ENCODE measurements at places on chromosomes 12 and 14.

DNA sequence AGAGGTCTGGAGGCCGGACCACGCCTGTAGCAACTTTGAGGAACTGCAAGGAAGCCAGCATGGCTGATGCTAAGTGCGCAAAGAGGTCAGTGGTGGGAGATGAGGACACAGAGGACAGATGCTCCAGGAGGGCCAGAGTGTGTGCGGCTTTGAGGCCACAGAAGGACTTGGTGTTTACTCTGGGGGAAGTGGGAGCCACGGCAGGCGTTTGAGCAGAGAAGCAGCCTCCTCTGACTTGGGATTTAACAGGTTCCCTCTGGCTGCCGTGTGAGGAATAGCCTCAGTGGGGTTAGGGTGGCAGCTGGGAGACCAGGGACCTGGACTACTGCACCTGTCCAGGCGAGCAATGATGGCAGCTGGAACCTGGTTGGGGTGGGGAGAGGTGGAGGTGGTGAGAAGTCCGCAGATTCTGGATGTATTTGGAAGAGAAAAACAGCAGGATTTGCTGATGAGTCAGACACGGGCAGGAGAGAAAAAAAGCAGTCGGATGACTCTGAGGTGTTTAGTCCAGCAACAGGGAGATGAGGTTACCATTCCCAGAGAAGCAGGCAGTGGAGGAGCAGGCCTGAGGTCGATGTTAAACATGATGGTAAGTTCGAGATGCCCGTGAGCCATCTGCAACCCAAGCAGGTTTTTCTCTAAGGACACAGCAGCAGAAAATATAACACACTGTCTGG, 143.5 kb downstream of the SCARB1 start:
- DNase-seq: no peak

DNA sequence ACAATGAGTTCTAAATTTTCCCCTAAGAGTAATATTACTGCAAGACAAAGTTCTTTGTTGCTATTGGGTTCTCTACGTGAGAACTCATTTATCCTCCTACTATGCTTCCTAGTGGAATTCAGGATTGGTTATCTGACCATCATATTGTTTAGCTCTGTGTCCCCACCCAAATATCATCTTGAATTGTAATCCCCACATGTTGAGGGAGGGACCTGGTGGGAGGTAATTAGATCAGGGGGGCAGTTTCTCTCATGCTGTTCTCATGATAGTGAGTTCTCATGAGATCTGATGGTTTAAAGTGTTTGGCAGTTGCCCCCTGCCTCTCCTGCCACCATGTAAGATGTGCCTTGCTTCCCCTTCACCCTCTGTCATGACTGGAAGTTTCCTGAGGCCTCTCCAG, 36.6 kb downstream of the GLIPR1L2 start:
- no peak for DNase-seq

- DNase-seq: no peak
Observed at GRCh38 chr12:47841910-47842309, 22.2 kb upstream of the HDAC7 start.

DNA sequence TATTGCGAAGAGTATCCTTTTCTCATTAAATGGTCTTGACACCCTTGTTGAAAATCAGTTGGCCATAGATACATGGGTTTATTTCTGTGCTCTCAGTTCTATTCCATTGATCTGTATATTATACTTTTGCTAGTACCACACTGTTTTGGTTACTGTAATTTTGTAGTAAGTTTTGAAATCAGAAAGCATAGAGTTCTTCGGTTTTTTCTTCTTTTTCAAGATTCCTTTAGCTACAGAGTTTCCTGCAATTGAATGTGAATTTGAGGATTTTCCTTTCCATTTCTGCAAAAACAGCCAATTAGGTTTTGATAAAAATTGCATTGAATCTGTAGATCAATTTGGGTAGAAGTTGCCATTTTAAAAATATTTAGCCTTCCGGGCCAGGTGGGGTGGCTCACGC, 60.2 kb downstream of the ARHGAP5 start:
- no peak for DNase-seq

- peak; percentile 60 for DNase-seq
Observed at GRCh38 chr14:89625731-89626232, 208.7 kb upstream of the FOXN3 start.

GRCh38 chr14:69323999-69324282, 64.0 kb downstream of the GALNT16 start:
- DNase-seq: no peak

- no peak for DNase-seq
Observed at GRCh38 chr14:98886982-98887381, 385.0 kb downstream of the BCL11B start.

GRCh38 chr12:107090711-107091110, 2.6 kb downstream of the CRY1 start:
- DNase-seq: peak; percentile 14

DNA sequence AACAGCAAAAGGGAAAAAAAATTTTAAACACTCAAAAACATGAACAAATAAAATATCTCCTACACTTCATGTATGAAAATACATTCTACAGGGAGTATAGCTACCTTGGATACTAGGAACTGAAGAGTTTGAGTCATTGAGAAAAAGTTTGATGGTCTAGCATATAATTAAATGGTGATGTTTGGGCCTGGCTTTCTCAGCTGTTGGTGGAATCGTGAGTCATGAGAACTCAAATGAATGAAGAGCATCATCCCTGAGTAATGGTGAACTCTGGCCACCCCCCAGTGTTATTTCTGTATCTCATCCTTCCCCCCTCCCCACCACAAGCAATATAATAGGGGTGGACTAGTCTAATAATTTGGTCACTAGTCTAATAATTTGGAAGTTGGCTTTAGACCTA, 6.7 kb upstream of the SLC6A15 start:
- no peak for DNase-seq

- no peak for DNase-seq
Observed at GRCh38 chr12:26428420-26428819, 233.0 kb downstream of the SSPN start.

DNA sequence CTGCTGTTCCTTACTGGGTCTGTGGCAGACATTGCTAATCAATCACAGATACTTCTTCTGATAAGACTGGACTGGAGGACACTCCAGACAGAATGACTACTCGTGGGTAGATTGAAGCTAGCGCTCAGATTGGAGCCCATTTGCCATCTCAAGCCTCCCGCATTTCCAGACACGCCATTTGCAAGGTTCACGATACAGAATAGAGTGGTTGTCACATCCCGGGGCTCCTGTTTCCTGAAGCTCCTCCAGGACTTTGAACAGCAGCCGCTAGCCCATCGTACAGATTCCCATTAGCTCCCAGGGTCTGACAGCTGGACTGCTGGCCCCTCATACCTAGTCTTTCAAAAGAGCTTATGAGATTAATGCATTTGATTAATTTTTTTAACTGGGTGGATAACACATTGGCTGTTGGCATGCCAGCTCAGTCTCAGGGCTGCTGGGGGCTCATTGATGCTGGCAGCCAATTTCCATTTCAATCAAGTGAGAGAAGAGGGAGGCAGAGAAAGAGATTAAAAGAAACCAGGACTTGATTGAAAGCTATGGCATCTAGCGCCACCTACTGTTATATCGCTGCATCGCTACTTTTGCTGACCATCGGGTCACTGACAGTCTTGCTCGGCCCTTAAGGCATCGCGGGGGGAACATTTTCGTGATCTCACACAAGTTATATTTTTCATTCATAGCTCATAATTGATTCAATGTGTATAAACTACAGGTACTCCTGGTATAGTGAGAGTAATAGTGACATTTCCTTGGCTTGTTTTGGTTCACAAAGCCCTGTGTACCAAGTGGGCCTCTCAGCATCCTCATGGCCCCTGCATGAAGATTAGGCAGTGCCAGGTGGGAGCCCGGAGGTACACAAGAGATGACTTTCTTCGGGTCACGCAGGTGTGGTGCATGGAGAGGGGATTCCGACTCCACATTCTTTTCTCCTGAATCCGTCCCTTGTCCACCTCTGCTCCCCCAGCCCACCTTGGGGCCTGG, 78.6 kb downstream of the CCDC60 start:
- DNase-seq: peak; percentile 84

GRCh38 chr12:44317651-44318126, 481.8 kb downstream of the TMEM117 start:
- DNase-seq: peak; percentile 41

GRCh38 chr12:82800185-82800584, 113.5 kb downstream of the TMTC2 start:
- peak; percentile 59 for DNase-seq

Data from tongue (tissue), 3 donors.